ENCODE measurements at places on chromosomes 6 and 20. TPM values are rescaled to one million over a fixed set of nuclear protein-coding genes. Genes with fewer than 3 reads are reported as not detected.

The SEMG1 gene
- not detected for total RNA-seq

The DDR1 gene
- total RNA-seq: 194 TPM

The BCAS1 gene
- total RNA-seq: not detected

The LAMA5 gene
- total RNA-seq: 61.6 TPM

The ATP5F1E gene
- total RNA-seq: 17.1 TPM

The SEL1L2 gene
- not detected for total RNA-seq

The WFDC12 gene
- not detected for total RNA-seq

The LTA gene
- total RNA-seq: not detected

The LAMA2 gene
- under 0.01 TPM for total RNA-seq

The ERVFRD-1 gene
- total RNA-seq: not detected

The COL12A1 gene
- total RNA-seq: 11.3 TPM

The TMEM244 gene
- not detected for total RNA-seq

The BTN1A1 gene
- total RNA-seq: not detected

The SLC29A1 gene
- 1.8 TPM for total RNA-seq

The LPIN3 gene
- 10.0 TPM for total RNA-seq

The TFAP2C gene
- 2.9 TPM for total RNA-seq

The CALHM6 gene
- total RNA-seq: 0.64 TPM

The MOXD1 gene
- 1.6 TPM for total RNA-seq

The COX4I2 gene
- total RNA-seq: not detected

The HINT3 gene
- total RNA-seq: 25.3 TPM

Measured in bronchial epithelial cell (primary cell).